ENCODE measurements at places on chromosomes 16 and 17.
A peak's percentile ranks its signal among the peaks of the same experiment; 100 is the strongest.

DNA sequence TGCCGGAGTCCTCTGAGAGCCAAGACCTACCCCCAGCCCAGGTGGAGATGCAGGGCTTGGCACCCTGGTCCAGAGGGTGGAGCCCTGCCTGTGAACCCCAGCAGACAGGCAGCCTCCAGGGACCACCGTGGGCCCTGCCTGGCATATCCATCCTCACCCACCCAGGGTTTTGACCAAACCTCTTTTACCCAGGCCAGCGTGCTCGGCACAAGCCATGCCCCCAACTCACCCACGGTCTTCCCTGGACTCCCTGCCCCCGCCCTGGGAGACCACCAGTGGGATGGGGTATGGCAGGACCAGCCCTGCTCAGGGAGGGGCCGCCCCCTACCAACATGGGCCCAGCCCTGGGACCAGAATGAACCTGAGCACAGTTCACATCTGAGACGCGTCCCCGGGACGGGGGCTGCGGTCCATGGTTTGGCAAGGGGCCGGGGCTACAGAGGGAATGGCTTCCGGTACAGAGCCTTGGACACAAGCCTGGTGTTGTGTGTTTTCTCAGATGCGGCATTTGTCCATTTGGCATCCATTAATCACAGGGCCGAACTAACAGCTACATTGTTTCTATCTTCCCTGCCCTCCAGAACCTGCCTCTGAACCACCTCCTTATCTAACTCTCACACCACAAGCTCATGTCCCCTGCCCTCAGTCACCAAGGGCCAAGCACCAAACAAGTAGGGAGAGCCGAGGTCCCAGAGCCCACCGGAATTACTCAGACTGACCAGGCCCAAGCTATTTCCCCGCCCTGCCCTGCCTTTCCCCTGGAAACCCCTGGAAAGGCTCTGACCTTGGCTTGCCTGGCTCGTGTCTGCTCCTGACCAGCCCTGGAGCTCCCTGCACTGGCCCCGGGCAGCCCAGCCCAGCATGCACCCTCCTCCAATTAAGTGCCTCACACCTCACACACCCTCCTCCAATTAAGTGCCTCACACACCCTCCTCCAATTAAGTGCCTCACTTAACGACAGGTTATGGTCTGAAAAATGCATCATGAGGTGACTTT is 14.1 kb downstream of the HS3ST6 start:
- no peak for DNase-seq

- DNase-seq, result no peak
These were observed 23.6 kb downstream of the C16orf87 start for GRCh38 chr16:46807336-46807735.

- DNase-seq, result peak; percentile 49
These were observed 170.7 kb downstream of the CYB561 start for GRCh38 chr17:63275318-63275970.

DNA sequence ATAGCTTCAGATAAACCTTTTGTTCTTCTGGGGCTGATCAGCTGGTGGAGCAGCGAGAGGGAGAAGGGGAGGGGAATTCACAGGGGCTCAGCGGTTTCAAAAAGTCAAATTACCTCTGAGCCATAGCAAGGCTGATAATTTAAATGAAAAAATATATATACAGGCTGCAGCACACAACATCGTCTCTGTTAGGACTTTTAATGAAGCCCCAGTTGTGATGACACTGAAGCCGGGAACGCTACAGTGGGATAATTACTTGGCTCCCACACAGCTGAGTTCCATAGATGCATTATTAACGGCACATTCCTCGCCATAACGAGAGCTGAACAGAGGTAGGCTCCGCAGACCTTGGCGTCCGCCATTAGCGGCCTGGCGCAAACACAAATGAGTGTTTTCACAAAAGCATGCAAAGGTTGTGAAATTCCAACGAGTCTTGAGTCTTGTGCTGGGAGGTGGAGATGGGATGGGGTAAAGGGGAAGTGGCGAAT is 216.0 kb downstream of the C16orf78 start:
- no peak for DNase-seq

- DNase-seq, result no peak
These were observed 8.2 kb downstream of the SPAG7 start for GRCh38 chr17:4959261-4959965.

DNA sequence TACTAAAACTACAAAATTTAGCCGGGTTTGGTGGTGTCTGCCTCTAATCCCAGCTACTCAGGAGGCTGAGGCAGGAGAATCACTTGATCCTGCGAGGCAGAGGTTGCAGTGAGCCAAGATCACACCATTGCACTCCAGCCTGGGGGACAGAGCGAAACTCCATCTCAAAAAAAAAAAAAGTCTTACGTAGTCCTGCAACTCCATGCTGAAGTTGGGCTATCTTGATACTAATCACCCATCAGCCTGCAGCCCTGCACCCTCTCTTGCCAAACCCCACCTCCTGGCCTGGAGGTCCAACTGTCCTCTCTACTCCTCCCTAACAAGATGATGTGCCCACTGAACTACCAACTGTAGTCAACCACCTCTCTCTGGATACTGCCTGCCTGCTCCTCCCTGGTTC is 4.8 kb downstream of the TMEM170A start:
- no peak for DNase-seq

DNA sequence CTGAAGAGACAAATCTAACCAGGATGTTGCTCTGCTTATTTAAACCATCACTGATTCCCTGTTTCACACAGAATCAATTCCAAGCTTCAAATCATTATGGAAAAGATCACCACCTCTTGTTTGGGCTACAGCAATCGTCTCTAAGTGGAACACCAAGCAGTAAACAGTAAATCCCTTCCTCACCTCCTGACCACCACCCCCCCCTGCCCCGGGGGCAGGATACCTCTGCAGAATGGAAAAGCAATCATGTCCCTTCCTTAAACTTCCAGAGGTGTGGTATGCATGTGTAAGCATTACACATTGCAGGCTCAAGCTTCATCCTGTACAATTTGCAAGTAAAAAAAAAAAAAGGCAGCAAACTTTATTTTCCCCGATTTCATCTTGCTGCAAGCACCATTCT is 373.8 kb downstream of the NPIPA8 start:
- no peak for DNase-seq

DNA sequence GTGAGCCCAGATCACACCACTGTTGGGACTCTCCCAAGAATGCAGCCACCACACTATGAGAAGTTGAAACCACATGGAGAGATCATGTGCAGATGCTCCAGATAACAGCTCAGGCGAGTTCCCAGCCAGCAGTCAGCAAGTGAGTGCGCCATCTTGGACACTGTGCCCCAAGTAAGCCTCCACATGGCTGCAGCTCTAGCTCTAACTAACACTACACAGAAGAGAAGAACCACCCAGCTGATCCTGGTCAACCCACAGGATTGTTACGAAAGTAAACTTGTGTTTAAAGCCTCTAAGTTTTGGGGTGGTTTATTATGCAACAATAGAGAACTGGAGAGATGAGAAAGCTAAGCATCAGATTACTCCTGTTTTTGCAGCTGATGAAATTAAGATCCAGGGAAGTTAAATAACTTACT is 25.8 kb downstream of the SLC38A7 start:
- no peak for DNase-seq

DNA sequence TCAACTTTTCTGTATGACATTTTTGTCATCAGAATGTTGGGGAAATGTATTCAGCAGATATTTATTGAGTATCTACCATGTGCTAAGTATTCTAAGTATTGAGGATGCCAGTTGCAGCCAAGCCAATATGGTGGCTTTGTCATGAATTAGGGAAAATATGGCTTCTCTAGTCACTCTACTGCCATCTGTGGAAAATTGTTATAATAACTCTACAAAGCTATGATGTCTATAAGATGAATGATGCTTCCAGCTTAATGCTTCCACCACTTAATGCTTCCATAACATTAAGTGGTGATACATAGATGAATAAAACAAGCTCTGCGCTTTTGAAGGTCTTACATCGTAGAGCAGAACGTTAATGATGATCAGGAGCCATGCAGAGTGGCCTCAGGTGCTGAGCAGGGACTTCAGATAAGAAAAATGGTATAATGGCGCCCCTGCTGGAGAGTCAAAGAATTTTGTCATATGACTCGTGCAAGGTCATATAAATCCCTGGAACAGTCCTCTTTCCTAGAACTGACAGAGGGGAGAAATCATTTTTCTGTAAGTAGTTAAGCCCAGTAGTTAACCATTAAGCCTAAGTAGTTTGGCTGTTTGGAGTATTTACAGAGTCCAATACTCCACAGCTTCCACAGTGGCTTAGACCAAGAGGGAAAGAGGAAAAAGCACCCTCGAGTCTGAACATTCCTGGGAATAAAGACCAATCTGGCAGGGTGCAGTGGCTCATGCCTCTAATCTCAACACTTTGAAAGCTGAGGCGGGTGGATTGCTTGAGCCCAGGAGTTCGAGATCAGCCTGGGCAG is 2.7 kb upstream of the TMIGD1 start:
- peak; percentile 84 for DNase-seq

GRCh38 chr16:24980077-24980793 is 34.9 kb downstream of the ARHGAP17 start:
- no peak for DNase-seq

DNA sequence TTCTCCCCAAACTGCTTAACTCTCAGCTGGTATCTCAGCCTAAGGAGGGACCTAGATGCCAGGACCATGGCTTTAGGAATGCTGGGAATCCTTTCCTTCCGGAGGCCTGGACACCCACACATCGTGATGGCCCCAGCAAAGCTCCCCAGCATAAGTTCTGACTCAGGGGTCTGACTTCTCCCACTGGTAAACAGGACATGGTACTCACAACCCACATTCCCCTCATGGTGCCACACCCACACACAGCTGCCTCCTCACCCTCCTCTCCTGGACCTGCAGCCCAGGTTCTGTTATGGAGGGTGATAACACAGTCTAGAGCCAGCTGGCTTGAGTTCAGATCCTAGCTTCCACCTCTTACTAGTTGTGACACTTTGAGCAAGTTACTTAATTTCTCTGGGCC is 719 bp upstream of the RNF227 start:
- no peak for DNase-seq

GRCh38 chr17:81727324-81728031 is 15.4 kb downstream of the SLC25A10 start:
- no peak for DNase-seq

DNA sequence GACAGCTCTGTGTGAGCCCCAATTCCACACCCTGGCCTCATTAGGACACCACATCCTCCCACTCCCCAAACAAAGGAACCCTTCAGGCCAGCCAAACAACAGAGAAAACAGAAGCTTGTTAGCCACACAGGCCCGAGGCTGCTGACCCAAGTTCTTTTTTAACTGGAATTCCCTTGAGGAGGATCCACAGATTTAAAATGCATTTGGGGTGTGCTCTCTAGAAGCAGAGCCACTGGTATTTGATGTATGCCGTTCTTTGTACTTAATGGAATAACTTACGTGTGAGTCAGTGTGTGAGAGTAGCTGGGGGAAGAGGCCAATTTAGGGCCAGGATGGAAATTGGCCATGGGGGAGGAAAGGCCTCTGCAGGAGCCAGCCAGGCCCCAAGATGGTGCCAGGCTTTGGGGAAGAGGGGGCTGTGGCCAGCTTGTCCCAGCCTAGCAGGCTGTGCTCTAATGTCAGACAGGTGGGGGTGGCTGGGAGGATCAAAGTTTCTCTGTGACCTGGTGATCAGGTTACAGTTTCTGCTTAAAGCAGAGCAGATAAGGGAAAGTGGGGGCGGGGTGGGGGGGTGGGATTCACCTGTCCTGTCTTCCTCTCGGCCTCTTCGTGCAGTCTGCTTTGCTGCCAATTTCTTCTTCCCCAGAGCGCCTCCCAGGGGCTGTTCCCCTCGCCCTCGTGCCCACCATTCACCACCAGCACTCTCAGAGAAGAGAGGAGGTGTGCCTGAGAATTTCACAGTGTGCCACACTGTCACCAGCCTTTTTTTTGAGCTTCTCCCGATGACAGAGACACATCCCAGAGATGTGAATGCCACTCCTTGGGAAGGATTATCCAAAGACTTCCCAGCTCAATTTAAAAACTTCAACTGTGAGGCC is 50.8 kb downstream of the TOM1L2 start:
- peak; percentile 99 for DNase-seq

- no peak for DNase-seq
These were observed 142.1 kb upstream of the RPH3AL start for GRCh38 chr17:494601-495265.

GRCh38 chr17:81287152-81287551 is 8.0 kb downstream of the SLC38A10 start:
- no peak for DNase-seq

DNA sequence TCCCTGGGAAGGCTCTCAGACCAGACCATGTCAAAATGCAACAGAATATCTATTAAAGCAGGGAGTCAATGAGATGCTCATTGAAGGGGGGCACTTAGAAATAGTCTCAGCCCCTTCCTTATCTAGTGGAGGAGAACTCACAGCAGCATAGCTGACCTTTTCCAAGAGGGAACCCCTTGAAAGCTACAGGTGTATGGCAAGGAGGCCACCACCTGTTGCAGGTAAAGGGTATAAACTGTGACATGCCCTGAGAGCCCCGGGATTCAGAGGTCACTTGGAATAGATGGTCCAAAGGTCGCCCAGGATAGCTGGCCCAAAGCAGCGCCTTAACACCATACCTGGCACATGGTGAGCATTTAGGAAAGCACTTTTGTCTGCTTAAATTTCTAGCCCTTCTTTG is 120.2 kb upstream of the RPL38 start:
- no peak for DNase-seq

GRCh38 chr16:66196770-66197169 is 169.7 kb upstream of the CDH5 start:
- DNase-seq, result no peak

- DNase-seq, result no peak
These were observed 59.4 kb downstream of the BPTF start for GRCh38 chr17:67884741-67885140.

- DNase-seq, result peak; percentile 61
These were observed 892 bp downstream of the ABCC1 start for GRCh38 chr16:15950161-15950854.

GRCh38 chr17:17606416-17607000 is 15.0 kb upstream of the PEMT start:
- DNase-seq, result no peak

DNA sequence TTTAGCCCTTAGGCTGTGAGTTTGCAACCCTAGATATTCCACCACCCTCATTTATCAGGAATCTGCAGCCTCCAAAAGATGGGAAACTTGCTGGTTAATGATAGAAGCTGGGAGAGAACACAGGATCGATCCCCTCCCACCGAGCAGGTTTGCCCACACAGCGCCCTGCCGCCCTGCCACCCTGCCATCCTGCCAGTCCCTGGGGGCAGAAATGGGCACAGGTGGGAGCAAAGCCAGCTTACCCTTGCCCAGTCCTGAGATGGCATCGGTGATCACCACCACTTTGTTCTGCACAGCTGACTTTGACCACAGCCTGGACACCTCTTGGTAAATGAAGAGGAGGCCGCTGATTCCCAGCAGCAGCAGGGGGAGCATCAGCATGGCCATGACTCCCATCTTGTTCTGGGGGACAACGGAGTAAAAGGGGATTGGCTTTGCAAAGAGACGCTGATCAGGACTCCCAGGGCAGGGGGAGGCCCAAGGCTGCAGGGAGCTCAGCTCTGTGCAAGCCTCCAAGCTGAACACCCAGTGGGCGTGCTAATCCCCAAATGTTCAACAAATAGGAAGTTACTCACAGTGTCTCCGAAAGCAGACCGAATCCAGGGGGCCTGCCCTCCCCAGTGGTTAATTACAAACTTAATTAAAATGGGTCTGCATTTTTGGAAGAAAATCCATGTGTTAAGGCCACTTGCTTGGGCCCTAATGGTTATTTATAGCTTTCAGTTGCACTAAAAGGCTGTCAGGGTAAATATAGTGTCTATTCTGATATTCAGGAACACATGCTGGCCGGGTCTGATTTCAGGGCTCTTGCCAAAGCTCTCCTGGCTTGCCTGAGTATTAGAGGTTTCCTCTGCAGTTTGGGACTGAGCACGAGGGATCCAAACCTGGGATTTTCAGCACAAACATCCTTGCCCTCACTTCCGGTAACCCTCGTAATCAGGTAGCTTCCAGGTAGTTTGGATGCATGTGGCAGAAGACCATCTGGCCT is at the start of gene DHRS7C:
DHRS7C (minus strand) TSS at position 704 of the 988 bp plus-strand sequence; CDS start at position 396, 308 bp downstream.
- no peak for DNase-seq

Measured in mesendoderm (in vitro differentiated cells).